SHP77 (cell line): ENCODE measurements at places on chromosomes 13 and 19.
A peak's percentile ranks its signal among the peaks of the same experiment; 100 is the strongest.

DNA sequence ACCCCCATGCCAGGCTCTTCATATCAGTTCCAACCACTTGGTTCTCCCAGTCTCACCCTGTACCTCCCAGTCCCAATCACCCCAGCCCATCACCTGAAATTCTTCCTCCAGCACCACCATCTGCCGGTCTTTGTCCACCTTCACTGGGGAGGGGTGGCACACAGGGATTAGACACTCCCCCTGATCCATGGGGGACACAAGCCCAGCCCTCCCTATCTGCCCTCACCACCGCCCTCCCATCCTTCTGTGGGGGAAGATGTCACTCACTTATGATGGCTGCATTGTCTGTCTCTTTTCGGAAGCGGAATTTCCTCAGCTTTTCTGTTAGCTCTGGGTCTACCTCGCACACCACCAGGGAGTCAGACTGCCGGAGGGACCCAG lies 685 bp downstream of the GMFG start:
- no peak for DNase-seq

DNA sequence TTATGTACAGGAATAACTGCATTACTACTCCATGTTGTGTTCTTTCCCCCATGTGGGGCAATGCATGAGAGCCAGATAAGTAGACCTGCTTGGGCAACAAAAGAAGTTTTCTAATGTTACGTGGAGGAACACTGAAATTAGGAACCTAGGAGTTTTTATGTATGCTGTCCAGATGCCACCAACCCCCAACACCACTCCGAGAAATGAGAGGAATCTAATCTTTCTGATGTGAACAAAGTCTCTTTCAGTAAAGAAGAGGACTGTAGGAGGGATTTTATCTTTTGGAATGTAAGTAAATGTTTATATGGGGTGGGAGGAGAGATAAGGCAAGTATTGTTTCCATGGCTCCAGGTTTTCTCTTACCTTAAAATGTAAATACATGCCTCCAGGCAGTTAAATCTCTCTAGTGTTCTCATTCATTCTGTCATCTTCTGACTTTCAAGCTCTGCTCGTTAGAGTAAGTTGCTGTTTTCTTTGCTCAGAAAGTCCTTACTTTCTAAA lies 820.6 kb downstream of the PCDH17 start:
- no peak for DNase-seq

DNA sequence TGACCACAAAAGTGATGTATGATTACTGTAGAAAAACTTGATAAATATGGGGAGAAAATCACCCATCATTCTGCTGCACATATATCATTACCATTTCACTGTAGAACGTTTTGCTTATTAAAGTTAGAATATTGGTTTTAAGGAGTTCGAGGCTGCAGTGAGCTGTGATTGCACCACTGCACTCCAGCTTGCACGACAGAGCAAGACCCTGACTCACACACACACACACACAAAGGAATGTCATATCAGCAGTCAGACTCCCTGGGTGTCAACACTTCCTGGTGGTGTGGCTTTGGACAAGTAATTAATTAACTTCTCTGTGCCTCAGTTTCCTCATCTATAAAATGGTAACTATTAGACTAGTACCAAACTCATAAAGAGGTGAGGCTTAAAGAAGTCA lies 11.3 kb upstream of the PNMA8A start:
- no peak for DNase-seq

GRCh38 chr19:23542562-23542961 lies 144.4 kb downstream of the ZNF675 start:
- no peak for DNase-seq

GRCh38 chr13:75360170-75360569 lies 121.8 kb downstream of the TBC1D4 start:
- DNase-seq: no peak

- DNase-seq: peak; percentile 97
Measured at GRCh38 chr13:110820322-110820721, 94.5 kb downstream of the ANKRD10 start.

DNA sequence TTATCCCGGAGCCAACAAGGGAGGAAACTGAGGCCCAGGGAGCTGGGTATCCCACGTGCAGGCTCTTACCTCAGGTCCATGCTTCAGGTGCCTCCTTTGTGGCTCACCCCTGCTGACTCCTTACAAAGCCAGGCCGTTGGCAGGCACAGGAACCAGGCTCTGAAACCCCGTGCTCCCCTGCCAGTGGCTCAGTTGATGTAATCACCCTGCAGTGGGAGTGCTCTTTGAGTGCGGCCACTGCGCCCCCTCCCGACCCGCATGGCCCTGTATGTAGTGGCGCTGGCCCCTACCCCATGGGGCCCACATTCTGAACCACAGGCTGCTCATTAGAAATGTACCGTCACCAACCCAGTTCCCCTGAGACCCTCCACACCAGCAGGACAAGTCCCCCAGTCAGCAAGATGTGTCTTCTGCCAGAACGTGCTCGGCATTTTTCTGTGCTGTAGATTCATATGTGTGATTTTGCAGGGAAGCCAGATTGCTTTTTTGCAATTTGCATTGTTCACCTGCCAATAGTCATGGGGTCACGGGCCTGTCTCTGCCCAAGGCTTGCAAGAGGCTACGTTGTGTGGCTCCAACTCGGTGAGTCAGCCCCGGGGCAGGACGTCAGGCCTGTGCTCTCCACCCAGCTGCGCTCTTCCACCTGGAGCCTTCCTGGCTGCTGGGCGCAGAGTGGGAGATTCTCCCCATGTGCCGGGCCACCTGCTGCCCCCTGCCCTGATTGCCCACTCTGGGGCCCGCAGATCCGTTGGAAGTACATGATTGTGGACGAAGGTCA lies 60.3 kb downstream of the SMARCA4 start:
- no peak for DNase-seq

GRCh38 chr19:38932425-38933179 lies 1.9 kb downstream of the MRPS12 start:
- peak; percentile 43 for DNase-seq

- DNase-seq: no peak
Measured at GRCh38 chr19:46863818-46864629, 3.2 kb downstream of the ARHGAP35 start.

DNA sequence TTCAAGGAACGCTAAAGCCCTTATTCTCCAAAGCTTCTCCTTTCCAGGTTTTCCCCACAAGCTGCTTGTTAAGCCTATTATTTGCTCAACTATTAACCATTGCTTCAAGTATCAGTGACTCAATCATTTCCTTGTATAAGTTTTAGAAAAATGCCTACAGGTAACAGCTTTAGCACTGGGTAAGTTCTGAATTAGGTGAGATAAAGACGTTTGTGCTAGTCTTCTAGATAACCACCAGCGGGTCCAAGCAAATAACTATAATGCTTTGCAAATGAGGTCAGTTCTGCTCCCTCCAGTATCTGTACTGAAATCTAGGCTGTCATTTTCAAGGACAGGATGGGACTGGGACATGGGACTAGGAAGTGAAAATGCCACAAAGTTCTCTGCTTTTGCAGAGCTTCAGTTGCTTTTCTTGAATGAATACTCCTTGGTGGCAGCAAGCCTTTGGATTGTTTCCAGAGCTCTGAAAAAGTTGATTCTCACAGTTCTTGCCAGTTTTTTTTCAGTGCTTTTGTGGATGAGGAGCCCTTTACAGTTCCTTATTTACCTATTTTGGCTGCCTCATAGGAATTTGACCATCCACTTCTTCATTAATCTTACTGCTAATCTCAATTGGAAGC lies 1487.7 kb downstream of the EFNB2 start:
- DNase-seq: no peak

GRCh38 chr13:74465271-74465670 lies 331.1 kb upstream of the KLF12 start:
- no peak for DNase-seq

DNA sequence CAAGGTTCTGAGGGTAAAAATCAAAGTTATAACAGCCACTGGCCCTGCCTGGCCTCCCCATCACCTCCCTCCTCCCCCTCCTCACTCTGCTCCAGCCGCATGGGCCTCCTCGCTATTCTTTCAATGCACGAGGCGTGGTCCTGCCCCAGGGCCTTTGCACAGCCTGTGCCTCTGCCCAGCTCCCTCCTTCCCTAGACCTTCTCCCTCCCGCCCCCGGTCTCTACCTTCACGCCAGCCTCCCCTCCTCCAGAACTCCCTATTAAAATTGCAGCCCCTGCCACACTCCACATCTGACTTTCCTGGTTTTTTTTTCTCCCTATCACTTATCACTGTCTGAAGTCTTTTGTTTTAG lies 3.3 kb downstream of the RAX2 start:
- no peak for DNase-seq

GRCh38 chr19:18612772-18613588 lies at the start of gene TMEM59L:
Gene TMEM59L (plus strand): TSS chr19:18612870. CDS start chr19:18612959, 89 bp downstream.
- DNase-seq: peak; percentile 31

DNA sequence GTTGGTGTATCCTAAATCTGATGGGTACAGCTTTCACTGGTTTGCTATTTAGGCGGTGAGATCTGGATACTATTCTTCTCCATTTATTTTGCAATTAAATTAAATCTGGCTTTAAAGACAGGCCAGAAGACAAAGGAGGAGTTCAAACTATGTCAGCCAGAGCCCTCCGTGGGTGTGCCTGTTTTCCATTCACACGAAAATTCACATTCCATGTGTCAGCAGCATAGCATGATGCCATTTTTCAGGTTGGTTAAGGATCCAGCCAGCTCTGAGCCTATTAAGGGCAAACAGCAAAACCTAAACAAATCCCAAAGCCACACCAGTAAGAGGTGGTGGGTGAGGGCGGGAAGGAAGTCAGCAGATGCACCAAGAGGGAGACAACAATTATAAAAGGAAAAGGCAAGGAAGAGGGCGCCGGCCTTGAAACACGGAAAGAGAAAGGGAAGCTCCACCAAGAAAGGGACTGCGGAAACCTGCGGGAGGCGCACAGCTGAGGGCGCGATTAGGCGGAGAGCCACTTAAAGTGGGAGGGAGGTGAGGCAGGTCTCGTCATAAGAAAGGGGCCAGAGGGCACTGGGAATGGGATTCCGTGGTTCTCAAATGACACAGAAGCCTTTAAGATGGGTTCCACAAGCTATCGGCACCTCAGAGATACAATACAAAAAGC lies 43.0 kb downstream of the CARS2 start:
- DNase-seq: no peak

DNA sequence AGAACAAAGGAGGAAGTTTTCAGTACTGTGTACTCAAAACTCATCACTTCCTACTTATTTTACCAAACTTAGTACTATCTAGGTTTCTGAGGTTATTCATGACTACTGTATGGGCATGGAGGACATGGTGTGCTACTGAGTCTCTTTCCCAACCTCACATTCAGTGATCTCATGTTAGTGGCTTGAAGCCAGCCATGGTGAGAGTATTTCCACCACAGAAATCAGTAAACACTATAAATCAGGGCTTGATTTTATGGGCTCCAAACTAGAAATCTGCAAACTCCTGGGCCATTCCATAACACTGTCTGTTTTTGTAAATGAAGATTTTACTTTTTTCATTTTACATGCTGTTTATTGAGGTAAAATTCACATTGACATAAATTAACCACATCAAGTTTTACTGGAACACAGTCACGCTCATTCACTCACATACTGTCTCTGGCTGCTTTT lies 19.7 kb downstream of the MED26 start:
- DNase-seq: no peak

DNA sequence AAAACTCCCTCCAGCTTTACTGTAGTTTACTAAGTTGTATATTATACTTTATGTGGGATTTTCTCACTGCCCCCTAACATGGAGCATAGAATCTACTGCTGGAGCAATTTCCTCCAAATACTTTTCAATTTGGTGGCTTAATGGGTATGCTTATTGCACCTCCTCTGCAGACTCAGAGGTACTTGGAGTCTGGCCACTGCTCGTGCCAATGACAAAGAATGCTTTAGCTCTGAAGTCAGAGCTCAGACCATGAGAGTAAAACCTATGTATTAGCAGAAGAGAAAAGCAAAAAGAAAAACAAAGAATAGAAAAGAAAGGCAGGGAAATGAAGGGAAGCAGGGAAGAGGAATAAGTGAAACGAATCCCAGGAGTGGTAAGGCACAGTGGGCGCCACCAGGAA lies 71.9 kb downstream of the SUCLA2 start:
- no peak for DNase-seq

DNA sequence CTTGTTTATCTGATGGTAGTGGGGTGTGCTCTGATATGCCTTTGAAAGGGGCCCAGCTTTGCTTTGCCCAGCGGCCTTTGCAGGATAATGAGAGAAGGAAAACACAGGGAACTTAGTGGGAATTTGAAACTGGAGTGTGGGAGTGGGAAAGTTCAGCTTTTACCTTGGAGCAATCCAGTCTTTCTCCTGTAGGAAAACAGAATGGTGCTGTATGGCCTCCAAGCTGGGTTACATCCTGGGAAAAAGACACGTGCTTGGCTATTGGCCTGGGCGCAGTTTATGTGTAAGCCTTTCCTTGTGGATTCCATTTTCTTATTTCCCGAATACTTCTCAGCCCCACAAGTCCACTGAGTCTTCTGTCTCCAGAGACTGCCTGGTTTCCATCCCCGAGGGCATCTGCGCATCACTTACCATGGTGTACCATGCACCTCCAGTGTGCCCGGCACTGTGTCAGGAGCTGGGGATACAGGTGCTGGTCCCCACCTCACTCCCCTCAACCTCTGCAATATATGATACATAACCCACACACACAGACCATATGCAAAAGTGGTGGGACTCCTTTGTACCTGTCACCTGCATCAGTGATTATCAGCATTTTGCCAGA lies 31.5 kb downstream of the ACTN4 start:
- no peak for DNase-seq

- DNase-seq: no peak
Measured at GRCh38 chr13:100644371-100644770, 30.2 kb downstream of the TMTC4 start.

- DNase-seq: no peak
Measured at GRCh38 chr13:74987124-74987690, 494.8 kb downstream of the TBC1D4 start.

GRCh38 chr19:17328517-17329365 lies 5.9 kb downstream of the ANO8 start:
- DNase-seq: no peak

DNA sequence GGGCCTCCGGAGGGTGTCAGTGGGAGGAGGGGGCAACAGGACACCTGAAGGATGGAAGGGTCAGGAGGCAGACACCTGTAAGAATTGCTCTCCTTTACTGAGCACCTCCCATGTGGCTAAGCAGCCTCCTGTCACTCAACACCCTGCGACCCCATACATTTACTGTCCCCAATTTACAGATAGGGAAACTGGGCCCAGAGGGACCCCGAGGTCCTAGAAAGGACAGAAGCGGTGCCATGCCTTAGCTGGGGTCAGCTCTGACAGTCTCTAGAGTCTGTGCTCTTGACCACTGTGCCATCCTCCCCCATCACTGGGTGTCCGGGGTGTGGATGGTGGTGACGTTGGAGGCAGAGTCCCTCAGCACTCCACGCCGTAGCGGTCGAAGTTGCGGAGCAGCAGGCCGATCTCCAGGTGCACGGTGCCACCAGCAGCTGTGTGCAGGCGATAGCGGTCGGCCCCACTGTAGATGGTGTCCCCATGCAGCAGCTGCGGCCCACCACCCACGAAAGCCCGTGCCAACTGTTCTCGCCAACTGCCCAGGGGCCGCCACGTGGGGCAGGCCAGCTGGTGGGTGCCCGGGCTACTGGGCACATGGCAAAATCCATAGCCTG lies 726 bp upstream of the TGFB1 start:
- DNase-seq: no peak

GRCh38 chr19:55141696-55142095 lies 7.3 kb downstream of the TNNT1 start:
- no peak for DNase-seq
